ENCODE measurements at places on chromosomes 7 and 10.

- no peak for DNase-seq
Observed at GRCh38 chr7:48259463-48260280, 88.4 kb downstream of the ABCA13 start.

- DNase-seq, result no peak
Observed at GRCh38 chr10:126527645-126528314, 139.5 kb upstream of the ADAM12 start.

DNA sequence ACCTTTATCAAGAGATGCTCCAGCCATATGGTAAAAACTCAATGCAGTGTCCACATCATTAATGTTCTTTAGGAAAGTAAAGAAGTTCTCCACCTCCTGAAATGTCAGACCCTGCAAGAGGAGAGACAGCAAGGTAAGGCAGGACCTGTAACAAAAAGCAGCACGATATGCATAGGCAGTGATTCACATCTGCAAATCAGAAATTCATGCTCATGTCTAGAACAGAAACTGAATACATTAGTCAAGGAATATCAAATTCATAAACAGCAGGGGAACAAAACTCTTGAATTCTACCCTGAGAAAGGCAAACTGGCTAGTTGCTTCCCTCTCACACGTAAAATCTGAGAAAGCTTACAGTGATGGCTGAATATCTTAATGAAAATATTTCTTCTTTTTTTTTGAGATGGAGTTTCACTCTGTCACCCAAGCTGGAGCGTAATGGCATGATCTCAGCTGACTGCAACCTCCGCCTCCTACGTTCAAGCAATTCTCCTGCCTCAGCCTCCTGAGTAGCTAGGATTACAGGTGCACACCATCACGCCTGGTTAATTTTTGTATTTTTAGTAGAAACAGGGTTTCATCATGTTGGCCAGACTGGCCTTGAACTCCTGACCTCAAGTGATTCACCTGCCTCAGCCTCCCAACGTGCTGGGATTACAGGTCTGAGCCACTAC, 53.3 kb upstream of the DNAJB12 start:
- no peak for DNase-seq

GRCh38 chr7:74043523-74043951, 15.6 kb downstream of the ELN start:
- no peak for DNase-seq

DNA sequence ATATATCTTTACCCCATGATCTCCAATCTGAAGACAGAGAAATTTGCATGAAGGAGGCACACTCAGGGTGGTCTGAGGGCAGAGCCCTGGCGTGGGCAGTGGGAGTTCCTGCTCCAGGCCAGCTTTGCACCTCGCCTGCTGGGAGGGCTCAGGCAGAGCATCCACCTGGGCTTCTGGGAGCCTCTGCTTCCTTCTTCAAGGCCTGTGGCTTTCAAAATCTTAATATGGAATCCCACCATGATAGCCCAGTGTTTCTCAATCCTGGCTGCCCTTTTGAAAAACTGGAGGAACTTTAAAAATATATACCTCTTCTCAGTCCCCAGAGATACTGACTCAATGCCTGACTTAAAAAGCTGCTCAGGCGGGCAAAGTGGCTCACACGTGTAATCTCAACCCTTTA, 36.7 kb upstream of the PSAP start:
- DNase-seq, result no peak

- DNase-seq, result no peak
Observed at GRCh38 chr10:129063212-129063611, 403.8 kb upstream of the MGMT start.

- DNase-seq, result no peak
Observed at GRCh38 chr7:134891696-134892678, 94.3 kb upstream of the AGBL3 start.

Data from CD4-positive, alpha-beta T cell treated with Interferon alpha-2 for 1 hour (primary cell).